ENCODE measurements at places on chromosomes 3 and 15. TPM values are rescaled to one million over a fixed set of nuclear protein-coding genes. Genes with fewer than 3 reads are reported as not detected.

- peak; percentile 49 for DNase-seq
Measured at GRCh38 chr3:185308126-185308754, 54.4 kb upstream of the EHHADH start.

- DNase-seq = peak; percentile 72
Measured at GRCh38 chr3:132009241-132009640, 25.6 kb downstream of the CPNE4 start.

GRCh38 chr3:52050571-52050970, 5.8 kb downstream of the DUSP7 start:
- no peak for DNase-seq

- DNase-seq = no peak
Measured at GRCh38 chr15:28892789-28893610, 7.2 kb downstream of the APBA2 start.

- DNase-seq = no peak
Measured at GRCh38 chr3:178568155-178568731, 32.0 kb downstream of the KCNMB2 start.

GRCh38 chr15:92892201-92892555, 7.9 kb upstream of the CHD2 start:
- no peak for DNase-seq

DNA sequence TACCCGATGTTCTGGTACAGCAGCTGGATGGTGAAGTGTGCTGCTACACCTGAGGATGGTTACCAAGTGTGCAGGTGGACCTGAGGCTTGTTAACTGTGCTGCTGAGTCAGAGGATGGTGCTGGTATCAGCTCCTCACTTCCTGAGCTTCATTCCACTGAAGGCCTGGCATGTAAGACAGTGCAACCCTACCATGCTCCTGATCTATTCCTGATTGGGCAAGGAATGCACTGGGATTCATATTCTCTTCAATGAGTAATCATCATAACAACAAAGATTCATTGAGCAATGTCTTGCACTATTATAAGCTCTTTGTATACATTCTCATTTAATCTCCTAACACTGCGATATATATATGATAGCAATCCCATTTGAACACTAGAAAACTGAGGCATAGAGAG, 62.9 kb upstream of the THSD4 start:
- no peak for DNase-seq

GRCh38 chr3:101133652-101134051, 140.4 kb upstream of the ABI3BP start:
- no peak for DNase-seq

GRCh38 chr3:82163907-82164520, 402.6 kb upstream of the GBE1 start:
- no peak for DNase-seq

GRCh38 chr3:106611116-106611515, 742.3 kb upstream of the CBLB start:
- no peak for DNase-seq

XCR1 gene
- total RNA-seq = not detected

- DNase-seq = no peak
Measured at GRCh38 chr3:107664614-107665013, 141.9 kb downstream of the BBX start.

DNA sequence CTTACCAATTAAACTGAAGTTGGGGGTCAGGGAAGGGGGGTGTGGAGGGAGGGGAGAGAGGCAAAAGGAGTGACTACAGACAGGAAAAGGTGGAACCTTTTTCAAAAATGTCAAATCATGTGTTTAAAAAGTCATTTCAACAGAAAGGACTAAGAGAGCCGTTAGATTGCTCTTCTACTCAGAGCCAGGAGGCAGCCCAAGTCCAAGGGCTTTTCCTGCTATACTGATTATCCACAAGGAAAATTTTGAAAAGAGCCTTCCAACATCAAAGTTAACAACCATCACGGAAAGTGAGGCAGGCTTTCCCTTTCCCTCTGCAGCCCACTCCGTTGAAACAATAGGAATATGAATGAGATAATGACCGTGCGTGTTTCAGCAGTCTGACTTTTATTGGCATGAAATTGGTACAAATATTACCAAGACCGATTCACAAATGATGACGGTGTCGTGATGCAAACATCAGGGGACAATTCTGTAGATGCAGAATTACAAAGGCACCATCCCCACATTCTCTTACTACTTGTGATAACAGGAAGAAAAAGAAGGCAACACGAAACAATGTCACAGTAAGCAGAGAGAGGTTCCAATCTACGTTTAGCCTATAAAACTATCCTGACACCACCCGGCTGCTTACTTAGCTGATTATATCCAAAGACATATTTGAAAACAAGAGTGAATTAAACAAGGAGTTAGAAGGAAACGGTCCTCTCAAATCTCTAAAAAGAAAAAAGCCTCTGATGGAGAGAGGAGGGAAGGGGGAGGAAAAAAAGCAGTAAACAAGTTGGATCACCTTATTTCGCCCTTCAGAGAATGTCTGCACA, 453.7 kb downstream of the FOXP1 start:
- peak; percentile 64 for DNase-seq

GRCh38 chr15:72783004-72783639, 436 bp downstream of the ADPGK start:
- no peak for DNase-seq

- DNase-seq = no peak
Measured at GRCh38 chr3:110894574-110894973, 177.0 kb upstream of the NECTIN3 start.

IMPG2 gene
- total RNA-seq = not detected

GRCh38 chr15:41437448-41437847, 20.6 kb downstream of the RTF1 start:
- DNase-seq = no peak

TIMP4 gene
- total RNA-seq = 10.5 TPM

- DNase-seq = no peak
Measured at GRCh38 chr3:129985113-129985512, 10.6 kb downstream of the TRH start.
